ENCODE measurements at places on chromosomes 7 and 10.

GRCh38 chr10:89646889-89647657 is 2.0 kb upstream of the PANK1 start:
- no peak for DNase-seq

DNA sequence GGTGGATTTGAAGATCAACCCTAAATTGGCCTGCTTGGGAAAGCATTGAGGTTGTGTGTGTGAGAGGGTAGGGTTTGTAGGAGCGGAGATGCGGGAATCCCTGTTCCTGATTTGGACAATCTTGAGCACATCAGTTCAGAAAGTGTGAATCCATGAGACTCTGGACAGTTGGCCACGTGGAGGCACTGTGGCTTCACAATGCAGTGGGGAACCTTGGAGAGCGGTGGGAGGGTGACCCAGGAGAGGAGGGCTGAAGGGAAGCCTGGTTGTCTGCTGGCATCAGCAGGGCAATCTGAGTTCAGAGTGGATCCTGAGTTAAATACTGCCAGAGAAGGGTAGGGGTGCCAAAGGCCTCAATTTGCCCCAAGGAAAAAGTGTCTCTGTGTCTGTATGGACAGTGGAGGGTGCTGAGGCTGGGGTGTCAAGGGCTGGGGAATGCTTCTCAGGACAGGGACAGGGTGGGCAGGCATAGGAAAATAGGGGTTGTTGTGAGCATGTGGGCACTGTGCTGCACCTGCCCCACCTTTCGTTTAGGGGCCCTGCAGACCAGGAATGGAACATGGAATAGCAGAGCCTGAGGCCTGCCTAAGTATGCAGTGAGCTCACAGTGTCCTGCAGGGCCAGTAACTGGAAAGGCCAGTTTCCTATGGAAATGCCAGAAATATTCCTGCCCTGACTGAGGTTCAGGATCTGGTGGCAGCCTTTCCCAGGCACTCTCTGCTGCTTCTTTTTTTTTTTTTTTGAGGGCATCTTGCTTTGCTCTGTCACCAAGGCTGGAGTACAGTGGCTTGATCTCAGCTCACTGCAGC is 162.9 kb upstream of the PRSS58 start:
- no peak for DNase-seq

GRCh38 chr10:93938140-93938539 is 44.4 kb downstream of the SLC35G1 start:
- DNase-seq: no peak

DNA sequence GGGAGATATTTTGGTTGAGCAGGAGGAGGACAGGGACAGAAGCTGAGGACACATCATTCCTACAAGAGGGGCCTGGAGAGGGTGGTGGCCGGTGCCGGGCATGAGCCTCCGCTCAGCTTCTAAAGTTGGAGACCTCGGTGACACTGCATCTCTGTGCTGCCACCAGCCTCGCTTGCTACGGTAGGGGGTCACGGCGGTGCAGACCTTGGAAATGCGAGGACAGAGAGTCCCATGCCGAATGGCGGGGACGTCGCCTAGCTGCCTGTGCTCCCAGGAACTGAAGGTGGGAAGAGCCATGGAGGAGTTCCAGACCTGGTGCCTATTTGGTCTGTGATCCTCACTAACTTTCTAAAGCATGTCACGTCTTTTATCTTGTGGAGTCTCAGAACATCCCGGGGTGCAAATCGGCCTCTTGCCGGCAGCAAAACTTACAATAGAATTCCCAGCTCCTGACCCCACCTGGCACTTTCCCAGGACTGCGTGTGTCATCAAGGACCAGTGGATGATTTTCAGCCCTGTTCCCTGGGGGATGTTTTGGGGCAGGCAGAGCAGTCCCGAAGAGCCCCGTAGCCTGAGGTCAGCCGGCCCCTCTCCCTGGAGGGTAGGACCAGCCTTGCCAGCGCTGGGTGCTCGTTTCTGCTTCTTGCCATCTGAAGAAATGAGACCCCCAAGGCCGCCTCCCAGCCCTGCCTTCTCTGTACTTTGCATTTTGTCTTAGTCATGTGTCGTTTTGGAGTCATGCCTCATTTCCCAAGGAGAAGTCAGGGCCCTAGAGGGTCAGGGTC is 205.8 kb upstream of the SHH start:
- no peak for DNase-seq

DNA sequence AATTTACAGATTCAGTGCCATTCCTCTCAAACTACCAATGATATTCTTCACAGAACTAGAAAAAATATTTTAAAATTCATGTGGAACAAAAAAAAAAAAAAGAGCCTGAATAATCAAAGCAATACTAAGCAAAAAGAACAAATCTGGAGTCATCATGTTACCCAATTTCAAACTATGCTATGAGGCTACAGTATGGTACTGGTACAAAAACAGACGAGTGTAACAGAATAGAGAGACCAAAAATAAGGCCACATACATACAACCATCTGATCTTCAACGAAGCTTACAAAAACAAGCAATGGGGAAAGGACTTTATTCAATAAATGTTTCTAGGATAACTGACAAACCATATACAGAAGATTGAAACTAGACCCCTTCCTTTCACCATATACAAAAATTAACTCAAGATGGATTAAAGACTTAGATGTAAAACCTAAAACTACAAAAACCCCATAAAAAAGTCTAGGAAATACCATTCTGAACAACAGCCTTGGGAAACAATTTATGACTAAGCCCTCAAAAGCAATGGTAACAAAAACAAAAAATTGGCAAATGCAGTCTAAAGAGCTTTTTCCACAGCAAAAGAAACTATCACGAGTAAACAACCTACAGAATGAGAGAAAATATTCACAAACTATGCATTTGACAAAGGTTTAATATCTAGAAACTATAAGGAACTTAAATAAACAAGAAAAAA is 207.7 kb downstream of the PTN start:
- no peak for DNase-seq

DNA sequence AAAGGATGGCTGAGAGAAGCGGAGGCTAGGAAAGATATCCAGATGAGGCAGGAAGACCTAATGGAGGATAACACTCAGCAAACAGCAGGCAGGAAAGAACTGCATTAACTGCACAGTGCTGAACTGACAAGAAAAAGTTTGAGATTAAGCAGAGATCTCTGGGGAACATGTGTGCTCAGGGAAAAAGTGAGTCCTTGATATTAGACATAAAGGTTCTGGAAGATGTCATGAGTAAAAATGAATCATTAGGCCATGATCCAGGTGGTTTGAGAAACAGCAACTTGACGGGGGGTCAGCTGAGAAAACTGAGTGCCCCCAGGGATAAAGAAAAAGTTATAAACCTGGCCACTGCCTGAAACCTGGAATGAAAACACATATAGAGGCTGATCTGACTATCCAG is 27.3 kb upstream of the ANK3 start:
- no peak for DNase-seq

- no peak for DNase-seq
Measured at GRCh38 chr7:159036916-159037605, 107.6 kb downstream of the VIPR2 start.

DNA sequence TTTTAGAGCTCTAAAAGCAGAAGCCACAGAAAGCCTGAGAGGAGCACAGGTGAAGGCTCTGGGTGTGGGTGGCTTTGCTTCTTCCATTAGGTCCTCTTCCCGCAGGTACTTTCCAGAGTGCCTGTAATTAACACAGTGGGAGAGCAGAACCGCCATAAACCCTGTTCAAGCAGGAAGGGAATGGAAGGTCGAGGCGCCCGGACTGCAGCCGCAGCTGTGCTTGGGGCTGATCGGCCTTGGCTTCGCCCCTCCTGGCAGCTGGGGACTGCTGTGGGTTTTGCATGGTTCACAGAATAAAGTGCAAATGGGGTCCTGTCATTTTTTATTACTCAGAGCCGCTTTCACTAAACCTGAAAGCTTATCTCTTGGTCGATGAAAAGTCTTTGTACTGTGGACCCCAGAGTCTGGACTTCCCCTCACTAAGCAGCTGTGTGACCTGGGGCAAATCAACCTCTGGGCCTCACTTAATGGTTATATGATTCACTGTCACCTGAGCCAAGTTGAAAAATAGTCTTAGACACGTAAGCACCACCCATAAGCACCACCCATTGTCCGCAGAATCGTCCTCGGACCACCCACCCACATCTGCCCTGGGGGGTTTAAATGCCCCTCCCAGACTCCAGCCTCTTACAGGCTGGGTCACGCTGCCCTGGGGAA is 100.9 kb downstream of the XRCC2 start:
- DNase-seq: no peak

DNA sequence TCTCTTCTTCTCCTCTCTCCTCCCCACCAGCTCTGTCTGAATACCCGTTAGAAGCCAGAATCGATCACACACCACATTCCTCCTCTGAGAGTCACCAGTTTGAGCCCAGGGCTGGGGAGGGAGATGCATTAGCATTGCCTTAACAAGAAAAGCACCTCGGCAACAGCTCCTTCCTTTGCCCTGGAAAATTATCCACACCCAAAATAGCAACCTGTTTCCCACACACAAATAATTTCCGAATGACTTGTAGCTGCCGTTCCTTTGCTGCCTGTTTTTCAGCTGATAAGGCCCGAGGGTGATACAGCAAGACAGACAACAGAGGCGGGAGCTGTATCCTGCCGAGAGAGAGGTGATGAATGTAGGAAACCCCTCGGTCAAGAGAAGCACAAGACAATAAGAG is 91.3 kb downstream of the CPXM2 start:
- no peak for DNase-seq

DNA sequence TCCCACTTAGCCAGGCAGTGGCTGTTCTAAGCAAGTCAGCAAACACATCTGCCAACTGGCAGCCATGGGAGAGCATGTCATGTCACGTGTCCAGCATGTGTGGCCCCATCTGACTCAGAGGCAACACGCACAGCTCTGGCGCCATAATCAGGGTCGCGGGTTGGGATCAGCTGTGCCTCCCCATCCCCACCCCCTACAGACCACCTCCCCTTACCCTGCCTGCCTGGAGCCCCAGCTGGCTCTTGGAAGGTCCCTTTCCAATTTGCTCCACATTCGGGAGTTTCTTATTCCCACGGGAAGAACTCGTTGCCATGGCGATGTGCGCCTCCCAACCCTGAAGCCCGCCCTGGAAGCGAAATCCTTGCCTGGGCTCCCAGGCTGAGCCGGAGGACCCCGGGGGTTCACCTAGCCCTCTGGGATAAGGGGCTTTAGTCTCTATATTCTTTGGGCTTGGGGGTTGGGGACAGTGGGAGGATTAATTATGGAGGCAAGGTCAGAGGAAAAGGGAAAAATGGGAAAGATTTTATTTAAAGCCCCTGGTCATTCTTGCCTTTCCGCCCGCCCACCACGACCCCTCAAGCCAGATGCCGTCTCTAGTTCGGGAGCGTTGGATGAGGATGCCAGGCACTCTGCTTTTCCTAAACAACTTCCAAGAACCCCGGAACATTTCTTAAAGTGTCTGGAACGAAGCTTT is 283.7 kb downstream of the ZEB1 start:
- peak; percentile 43 for DNase-seq

DNA sequence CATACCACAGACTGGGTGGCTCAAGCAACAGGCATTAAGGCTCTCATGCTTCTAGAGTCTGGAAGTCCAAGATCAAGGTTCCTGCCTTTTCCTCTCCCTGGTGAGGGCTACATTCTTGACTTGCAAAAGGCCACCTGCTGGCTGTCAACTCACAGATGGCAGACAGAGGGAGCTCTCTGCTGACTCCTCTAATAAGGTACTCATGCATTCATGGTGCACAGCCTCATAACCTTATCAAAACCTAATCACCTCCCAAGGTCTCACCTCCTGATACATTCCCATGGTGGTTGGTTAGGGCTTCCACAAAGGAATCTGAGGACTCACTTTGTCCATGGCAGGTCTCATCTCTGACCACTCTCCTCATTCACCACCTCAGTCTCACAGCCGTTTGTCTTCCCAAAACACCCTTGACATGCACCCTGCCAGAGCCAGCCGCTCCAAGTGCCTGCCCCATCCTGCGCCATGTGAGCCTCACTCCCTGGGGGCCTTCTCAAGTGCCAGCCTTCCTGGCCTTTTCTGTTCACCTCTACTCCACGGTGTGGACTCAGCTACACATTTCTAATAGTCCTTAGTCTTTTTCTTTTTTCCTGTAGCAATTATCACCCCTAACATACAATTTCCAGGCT is 400.3 kb upstream of the ADARB2 start:
- DNase-seq: no peak

- DNase-seq: no peak
Measured at GRCh38 chr10:13315361-13315760, 15.5 kb upstream of the PHYH start.

GRCh38 chr7:265998-266850 is 23.7 kb upstream of the FOXL3 start:
- no peak for DNase-seq

DNA sequence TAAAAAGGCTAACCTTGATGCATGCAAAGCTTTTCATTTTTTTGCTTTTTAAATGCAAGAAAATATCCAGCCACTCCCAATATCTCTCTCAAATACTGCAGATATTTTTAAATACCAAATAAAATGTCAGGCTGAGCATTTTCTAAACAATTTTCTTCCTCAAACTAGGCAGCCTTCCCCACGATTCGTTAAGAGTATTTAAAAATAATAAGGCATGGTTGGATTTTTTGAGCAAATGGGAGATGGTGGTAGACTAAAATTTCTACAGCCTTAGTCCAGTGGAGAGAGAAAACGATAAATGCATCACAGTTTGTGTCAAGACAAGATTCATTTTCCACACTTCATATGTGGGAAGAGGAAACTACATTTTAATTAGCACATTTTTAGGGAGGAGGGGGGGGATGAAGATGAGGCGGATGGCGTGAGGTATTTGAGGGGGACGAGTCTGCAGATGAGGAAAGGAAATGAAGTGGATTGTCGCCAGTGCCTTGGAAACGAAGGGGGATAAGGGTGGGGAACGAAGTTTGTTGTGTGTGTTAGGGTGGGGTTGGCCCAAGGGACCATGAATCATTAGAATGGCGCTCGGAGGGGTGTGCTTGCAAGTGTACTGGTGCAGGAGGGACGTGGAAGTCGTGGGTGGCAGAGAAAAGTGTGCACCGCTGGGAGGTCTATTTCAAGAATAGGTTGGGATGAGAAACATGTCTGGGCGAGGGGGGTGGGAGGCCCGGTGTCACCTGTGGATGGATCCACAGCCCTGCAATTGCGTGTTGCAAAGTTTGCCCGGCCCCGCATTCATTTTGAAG is 1.2 kb upstream of the ADD3 start:
- DNase-seq: no peak

GRCh38 chr7:81501220-81501619 is 268.6 kb downstream of the HGF start:
- no peak for DNase-seq

All from left renal pelvis (tissue), 4 donors.